ENCODE measurements at places on chromosomes 2 and 18.

- no peak for DNase-seq
These were observed 55.3 kb upstream of the RMDN2 start for GRCh38 chr2:37869771-37870170.

- no peak for DNase-seq
These were observed 47.2 kb upstream of the RAB12 start for GRCh38 chr18:8562070-8562469.

GRCh38 chr2:119280680-119281079 lies 57.0 kb downstream of the STEAP3 start:
- DNase-seq, result no peak

DNA sequence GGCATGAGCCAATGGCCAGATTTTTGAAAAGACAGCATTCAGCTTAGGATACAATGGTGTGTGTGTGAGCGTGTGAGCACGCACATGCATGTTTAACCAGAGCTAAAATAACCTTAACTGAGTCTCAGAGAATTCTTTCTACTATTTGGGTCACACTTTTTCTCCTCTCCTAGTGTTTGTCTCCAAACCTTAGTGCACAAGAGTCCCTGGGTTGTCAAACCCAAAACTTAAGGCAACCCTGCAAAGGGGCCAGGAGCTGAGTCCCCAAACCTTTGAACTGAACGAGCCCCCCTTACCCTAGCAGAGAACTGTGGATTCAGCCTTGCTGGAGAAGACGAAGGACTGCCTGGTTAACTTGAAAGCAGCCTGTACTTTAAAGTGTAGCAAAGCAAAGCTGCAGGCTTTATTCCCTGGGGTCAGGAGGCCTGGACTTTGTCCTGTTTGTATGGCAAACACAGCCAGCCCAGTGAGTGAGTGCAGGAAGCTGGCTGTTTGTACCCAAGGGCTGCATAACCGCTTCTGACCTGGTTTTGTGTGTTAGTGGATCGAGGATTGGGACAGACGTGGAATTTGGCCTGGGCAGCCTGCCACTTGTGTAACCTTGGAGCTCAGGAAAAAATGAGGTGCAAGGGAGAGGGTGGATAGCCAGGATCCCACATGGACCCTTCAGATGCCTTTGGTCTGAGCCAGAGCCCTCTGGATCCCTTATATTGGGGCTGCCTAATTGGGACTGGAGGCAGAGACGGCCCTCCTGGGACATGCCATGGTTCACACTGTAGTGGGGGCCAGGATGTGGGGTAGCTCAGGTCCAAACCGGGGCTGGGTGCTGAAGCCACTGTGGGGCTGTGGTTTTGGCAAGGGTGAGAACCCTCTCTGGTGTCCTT lies 6.4 kb upstream of the PSMD1 start:
- no peak for DNase-seq

- no peak for DNase-seq
These were observed 67.3 kb upstream of the TEX51 start for GRCh38 chr2:126831234-126832005.

DNA sequence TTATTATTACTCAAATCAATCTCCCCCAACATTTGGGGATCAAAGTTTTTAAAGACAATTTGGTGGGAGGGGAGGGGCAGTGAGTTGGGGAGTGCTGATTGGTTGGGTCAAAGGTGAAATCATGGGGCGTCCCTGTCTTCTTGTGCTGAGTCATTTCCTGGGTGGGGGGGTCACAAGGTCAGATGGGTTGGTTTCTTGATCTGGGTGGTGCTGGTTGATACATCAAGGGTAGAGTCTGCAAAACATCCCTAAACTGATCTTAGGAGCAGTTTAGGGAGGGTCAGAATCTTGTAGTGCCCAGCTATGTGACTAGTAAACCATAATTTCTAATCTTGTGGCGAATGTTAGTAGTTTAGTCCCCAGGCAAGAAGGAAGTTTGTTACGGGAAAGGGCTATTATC lies 67.4 kb downstream of the MOGAT1 start:
- no peak for DNase-seq

DNA sequence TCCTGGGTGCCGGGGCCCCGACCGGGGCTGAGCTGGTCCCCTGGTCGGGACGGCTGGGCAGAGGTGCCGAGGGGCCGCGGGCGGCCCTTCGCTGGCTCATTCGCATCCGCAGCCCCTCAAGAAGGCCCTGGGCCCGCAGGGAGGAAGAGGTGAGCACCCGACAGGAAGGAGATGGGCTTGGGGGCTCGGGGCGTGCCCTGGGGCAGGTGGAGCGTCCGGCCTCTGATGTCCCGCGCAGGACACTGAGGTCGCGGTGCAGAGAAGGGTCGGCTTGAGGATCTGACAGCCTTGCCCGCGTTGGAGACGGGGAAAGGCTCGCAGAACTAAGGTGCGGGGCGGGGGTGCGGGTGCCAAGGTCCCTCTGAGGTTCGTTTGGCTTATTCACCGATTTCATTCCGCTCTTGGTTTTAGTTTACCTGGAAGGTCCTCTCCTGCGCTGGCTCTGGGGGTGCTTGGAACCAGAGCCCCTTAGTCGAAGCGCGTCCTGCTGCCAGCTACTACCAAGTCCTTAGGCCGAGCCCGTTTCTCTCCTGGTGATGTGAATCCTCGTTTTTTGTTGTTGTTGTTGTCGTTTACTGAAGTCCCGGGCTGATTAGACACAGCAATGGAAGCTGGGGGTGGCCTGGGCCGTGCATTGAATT lies 18.9 kb upstream of the CD8A start:
- DNase-seq, result no peak

DNA sequence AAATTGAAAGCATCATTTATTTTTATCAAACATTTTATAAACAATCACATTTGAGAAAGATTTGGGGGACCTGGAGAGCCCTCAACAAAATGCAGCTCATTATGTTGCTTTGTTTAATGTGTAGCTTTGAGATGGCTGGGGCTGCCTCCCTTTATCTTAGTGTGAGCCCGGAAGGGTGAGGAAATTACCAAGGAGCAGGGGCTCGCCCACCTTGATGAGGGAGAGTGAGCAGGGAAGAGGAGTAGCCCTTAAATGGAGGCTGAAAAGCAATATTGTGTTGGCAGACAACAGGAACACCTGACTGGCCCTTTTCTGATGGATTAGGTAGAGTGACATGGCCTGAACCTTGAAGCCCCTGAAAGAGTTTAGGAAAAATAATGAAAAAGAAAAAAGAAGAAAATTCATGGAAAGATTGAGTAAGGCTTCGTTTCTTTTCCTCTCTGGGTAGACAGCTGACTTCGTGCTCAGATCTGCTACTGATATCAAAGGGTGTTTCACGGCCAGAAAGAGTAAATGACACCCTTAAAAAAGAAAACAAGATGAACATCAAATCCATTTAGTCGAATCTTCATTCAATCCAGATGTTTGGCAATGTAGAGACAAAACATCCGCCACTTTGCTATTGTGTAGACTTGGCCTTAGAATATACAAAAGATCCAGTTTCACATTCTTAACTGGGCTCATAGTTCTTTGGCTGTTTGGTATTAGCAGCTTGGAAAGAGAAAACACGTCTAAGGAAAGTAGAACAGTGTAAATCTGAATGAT lies 206.5 kb upstream of the TCF4 start:
- DNase-seq, result no peak

DNA sequence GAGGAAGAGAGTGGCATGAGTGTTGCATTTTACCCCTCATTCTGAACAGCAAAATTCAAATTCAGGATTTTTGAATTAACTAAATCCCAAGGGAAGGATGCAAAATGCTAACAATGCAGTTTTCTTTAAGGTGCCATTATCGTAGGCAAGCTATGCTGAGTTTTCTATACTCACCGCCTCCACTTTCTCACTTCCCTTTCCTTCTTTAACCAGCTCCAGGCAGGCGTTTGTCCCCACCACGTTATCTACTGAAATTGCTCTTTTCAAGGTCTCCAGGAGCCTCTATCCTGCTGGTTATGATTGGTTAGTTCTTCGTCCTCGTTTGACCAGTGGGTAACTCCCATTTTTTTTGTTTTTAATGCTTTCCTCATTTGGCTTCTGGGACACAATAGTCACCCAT lies 1.8 kb upstream of the CPO start:
- DNase-seq, result no peak

DNA sequence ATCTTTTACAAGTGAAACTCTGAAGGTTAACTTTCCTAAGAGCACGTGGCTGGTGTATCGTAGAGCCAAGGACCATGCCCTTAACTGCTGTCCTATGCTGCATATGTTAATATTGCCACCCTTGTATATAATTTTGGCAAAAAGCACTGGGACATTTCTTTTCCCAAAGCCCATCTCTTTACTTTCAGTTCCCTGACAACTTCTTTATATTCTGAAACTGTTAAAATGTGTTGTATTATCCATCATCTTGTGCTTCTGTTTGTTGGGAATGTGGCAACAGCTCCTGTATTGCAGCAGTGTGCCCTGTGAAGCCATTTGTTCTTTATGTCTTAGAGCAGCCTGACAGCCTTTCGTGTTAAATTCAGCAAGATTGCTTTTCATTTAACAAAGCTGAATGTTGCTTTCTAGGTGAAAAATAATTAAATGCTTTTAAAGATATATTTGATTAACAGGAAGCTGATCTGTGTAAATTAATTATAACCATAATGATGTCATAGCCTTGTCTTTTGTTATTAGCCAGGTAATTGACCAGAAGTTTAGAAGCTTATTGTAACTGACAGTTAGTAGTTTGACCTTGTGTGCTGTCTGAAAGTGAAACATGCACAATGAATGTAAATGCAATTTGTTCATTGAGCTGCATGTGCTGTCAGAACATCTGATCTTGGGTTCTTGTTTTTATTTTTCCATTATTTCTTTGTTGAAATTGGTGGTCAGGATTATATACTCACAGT lies 9.7 kb downstream of the RHBDD1 start:
- DNase-seq, result no peak

DNA sequence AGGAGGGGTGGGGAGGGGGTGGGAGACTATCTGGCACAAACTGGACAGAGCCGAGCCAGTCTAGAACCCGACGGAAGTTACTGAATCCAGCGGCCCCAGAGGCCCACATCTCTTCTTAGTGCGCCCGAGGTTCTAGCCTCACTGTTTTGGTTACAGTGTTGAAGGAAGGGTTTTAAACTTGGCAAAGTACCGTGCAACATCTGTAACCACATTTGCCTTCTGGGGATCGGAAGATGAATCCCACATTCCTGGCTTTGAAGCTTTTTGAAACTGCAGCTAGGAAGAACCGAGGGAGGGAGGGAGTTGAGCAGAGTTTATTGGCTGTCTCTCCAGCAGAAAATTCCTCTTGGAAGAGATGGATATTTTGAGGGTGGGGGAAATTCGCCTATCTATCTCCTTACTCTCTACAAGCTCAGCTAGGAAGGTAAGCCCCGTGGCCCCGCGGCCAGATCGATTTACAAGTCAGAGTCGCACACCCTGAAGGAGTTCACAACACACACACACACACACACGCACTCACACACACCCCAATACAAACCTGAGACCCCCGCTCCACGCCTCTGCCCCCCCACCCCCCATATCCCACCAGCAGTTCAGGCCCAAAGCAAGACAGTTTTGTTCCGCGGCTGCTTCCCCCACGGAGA lies 1.0 kb downstream of the ACVR1 start:
- no peak for DNase-seq

GRCh38 chr2:49982871-49983270 lies 828.6 kb upstream of the FSHR start:
- no peak for DNase-seq

DNA sequence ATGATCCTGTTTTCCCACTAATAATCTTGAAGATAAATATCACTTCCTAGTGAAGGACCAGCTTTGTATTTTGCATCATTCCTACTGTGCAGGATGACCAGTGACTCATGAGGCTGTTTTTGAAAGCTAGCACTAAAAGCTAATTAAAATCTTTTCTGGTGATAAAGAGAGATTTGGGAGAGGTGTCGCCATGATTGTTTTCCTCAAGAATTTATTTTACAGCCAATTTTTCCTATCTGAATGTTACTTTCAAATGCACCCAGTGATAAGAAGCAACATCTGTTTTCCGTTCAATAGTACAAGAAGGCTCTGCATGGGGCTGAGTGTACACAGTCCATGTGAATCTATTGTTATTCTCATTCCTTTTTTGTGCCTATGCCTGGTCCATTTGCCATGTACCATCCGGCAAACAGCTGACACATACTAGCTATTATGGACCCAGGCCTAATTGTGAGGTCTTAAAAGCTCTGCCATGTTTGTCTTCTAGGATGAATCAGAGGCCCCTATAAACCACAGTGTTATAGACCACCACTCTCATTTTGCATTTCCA lies 28.4 kb downstream of the MEIS1 start:
- no peak for DNase-seq

GRCh38 chr18:43012951-43013350 lies 102.5 kb downstream of the RIT2 start:
- no peak for DNase-seq

- DNase-seq, result no peak
These were observed 14.9 kb downstream of the ERFE start for GRCh38 chr2:238173692-238174091.

- no peak for DNase-seq
These were observed 585.1 kb downstream of the RNF144A start for GRCh38 chr2:7502336-7502735.

DNA sequence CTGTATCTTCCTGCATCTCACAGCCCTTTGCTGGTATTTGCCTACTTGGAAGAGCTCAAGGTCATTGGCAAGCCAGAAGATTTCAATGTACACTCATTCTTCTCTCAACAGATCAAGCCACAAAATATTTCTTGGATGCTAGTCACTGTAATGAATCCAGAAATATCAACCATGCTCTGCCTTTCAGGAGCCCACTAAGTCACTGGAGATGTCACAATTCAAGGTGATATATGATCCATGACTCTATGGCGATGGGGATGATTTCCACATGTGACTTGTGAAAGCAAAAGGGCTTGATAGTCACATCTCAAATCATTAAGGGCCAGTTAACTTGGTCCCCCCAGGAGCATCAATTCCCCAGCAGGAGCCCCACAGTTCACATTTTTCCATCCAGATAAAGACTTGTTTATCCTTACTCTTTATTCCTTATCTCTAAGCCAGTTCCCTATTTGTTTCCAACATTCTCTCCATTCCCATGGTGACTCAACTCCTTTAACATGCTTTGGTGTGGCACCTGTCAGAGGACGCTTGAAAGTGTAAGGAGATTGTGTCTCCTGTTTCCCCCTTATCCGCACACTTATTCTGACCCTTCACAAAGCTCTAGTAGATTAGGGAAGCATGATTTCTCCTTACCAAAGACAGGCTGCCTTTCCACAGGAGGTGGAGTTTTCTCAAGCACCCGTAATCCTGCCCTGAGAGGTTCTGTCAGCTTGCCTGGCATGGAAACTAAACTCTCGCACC lies 15.8 kb downstream of the PKDCC start:
- DNase-seq, result no peak

- no peak for DNase-seq
These were observed 181.4 kb downstream of the CLIP4 start for GRCh38 chr2:29296585-29296984.

DNA sequence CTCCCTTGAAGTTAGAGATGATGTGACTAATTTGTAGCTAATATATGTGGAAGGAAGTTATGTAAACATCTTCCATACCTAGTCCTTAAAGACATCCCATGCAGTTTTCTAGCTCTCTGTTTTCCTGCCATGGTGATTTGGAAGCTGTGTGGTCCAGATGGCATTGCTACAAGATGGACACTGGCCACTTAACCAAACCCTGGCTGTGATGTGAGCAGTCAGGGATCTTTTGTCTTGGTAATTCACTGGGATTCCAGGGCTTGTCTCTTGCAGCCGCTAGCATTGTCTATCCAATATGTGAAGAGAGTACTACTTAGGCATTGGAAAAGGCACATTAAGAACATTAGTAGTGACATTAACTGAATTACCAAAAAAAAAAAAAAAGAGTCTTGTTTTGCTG lies 139.9 kb upstream of the DOCK10 start:
- DNase-seq, result no peak
